ENCODE measurements at places on chromosomes 5 and 9. TPM values are rescaled to one million over a fixed set of nuclear protein-coding genes. Genes with fewer than 3 reads are reported as not detected.

DNA sequence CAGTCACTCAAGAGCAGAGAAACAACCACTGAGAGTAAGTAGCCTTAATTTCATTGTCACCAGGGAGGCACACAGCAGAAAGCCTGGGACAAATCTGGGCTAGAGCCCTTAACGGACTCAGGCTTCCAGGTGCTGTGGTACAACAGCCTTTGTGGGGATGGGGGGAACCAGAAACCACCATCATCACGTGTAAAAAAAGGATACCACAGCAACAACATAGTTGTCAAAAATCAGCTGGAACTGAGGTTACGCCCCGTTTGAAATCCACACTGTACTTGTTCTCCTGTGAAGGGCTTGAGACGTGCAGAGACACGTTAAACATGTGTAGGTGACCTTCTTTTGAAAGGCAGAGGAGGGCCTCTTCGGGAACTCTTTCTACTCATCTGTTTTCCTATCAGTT is 16.6 kb upstream of the PLPP1 start:
- H3K4me1 ChIP-seq, result no peaks in the 10 kb centered on the region
- no peak for ATAC-seq
- H3K4me3 ChIP-seq, result no peak overlapping the region
- no peaks in the 10 kb centered on the region for H3K36me3 ChIP-seq

GRCh38 chr9:98235126-98235525 is 20.3 kb downstream of the TBC1D2 start:
- no peak overlapping the region for H3K27ac ChIP-seq
- no peaks in the 10 kb centered on the region for H3K27me3 ChIP-seq
- H3K4me3 ChIP-seq, result no peak overlapping the region
- H3K4me1 ChIP-seq, result peaks cover 7% of the 10 kb centered on the region

DNA sequence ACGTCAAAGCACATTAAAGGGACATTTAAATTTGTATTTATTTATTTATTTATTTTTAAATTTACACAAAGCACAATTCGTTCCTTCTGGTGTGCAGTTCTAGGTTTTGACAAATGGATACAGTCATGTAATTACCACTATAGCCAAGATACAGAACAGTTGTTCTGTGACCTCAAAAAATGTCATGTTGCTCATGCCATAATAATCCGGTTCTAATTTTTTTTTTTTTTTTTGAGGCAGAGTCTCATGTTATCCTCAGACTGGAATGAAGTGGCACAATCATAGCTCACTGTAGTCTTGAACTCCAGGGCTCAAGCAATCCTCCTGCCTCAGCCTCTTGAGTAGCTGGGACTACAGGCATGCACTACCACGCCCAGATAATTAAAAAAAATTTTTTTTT is 7.8 kb downstream of the IGFBPL1 start:
- no peak overlapping the region for H3K27ac ChIP-seq
- H3K27me3 ChIP-seq, result peaks cover 9% of the 10 kb centered on the region
- no peak overlapping the region for H3K4me3 ChIP-seq
- no peaks in the 10 kb centered on the region for H3K4me1 ChIP-seq

ZNF608 gene
- total RNA-seq, result not detected

C9 gene
- total RNA-seq, result not detected

DNA sequence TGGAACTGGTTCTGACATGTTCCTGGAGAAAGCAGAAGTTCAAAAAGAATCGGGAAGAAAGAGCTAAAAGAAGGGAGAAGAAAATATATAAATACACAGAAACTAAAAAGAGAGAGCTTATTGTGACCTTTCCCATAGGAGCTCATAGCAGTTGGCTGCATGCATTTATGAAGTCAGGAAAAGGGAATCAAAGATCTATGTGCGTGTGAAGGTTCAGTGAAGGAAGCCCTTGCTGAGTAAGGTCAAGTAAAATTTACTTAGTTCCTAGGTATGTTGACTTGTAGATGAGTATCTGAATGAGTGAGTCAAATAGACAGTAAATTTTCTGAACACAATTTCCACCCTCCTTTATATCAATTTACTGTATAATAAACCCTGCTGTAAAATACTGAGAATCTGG is 632.5 kb downstream of the SLCO4C1 start:
- H3K27me3 ChIP-seq, result peaks cover 3% of the 10 kb centered on the region
- no peaks in the 10 kb centered on the region for H3K4me1 ChIP-seq
- ATAC-seq, result no peak

DNA sequence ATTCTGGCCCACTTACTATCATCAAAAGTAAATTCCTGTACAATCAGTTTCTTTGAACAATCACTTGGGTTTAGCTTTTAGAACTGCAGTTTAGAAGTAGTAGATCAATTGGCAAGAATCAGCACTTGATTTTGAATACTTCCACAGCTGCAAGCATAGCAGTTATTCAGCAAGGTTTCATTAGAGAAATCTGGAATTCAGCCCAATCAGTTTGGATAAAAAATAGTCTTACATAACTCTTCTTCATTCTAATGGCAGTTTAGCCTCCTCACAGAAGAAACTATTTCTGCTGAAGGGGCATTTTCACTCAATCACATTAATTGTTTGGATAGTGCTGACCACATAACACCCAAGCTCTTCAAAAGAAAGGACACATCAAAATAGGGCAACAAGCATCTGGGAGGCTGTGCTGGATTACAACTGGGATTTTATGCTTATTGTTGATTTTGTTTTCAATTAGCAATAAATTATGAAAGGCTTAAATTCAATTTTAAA is 336.2 kb upstream of the PDE4D start:
- ATAC-seq, result no peak
- H3K27ac ChIP-seq, result no peak overlapping the region
- no peaks in the 10 kb centered on the region for H3K36me3 ChIP-seq
- no peaks in the 10 kb centered on the region for H3K27me3 ChIP-seq

DNA sequence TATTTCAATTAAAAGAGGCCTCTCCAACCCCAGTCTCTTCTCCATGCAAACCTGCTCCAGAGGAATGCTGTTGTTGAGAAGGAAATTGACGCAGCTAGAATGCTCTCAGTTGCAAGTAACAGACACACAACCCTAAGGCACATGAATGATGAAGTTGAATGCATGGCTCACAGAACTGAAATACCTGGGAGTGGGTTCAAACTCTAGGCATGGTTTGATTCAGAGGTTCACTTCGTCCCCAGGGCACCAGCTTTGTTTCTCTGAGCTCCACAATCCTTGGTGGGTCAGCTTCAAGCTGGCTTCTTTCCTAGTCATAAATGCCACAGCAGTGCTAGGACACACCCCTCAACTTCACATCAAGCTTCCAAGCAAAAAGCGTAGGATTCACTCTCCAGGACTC is 4.6 kb downstream of the ACTL7B start:
- peaks cover 3% of the 10 kb centered on the region for H3K27me3 ChIP-seq
- no peaks in the 10 kb centered on the region for H3K4me1 ChIP-seq
- ATAC-seq, result no peak
- no peak overlapping the region for H3K27ac ChIP-seq

GRCh38 chr5:32102254-32102986 is 71.7 kb downstream of the GOLPH3 start:
- H3K27me3 ChIP-seq, result no peaks in the 10 kb centered on the region
- no peaks in the 10 kb centered on the region for H3K4me1 ChIP-seq
- peaks cover 84% of the 10 kb centered on the region for H3K36me3 ChIP-seq

Measured in activated T-helper 17 cell treated with anti-CD3 and anti-CD28 coated beads, Interleukin-2, amount 50 U/mL, for 72 hours (primary cell).